A549 treated with Hydrocortisone at 1 μM for 4 hours (cell line): ENCODE measurements at places on chromosomes 2 and 18. TPM values are rescaled to one million over a fixed set of nuclear protein-coding genes. Genes with fewer than 3 reads are reported as not detected.

The SMAD4 gene
- 40.0 to 59.3 TPM (median 58.0 TPM) in 5 replicates for total RNA-seq

The NOSTRIN gene
- total RNA-seq: 1.3 to 2.7 TPM (median 2.1 TPM) in 5 replicates

The SGPP2 gene
- total RNA-seq: 0.48 to 0.59 TPM (median 0.56 TPM) in 5 replicates

The MGAT4A gene
- total RNA-seq: 1.6 to 3.1 TPM (median 2.1 TPM) in 5 replicates

The DSG4 gene
- total RNA-seq: not detected in 5 replicates

The GAREM1 gene
- total RNA-seq: 4.6 to 6.4 TPM (median 5.2 TPM) in 5 replicates

The NXPH2 gene
- not detected in 5 replicates for total RNA-seq

The SIGLEC15 gene
- total RNA-seq: 0.05 to 0.06 TPM in 2 of 5 replicates, not detected in the others

The SERPINB4 gene
- total RNA-seq: 0.09 to 0.25 TPM (median 0.18 TPM) in 4 of 5 replicates, not detected in the other

The GKN1 gene
- 0.37 to 0.94 TPM (median 0.48 TPM) in 5 replicates for total RNA-seq

The FBXO41 gene
- total RNA-seq: 3.9 to 5.5 TPM (median 5.3 TPM) in 5 replicates

The FOXD4L1 gene
- 0.21 to 0.55 TPM (median 0.29 TPM) in 5 replicates for total RNA-seq

The G6PC2 gene
- not detected in 5 replicates for total RNA-seq

The SERPINB3 gene
- total RNA-seq: 0.10 to 0.16 TPM (median 0.13 TPM) in 3 of 5 replicates, not detected in the others

The MOGAT1 gene
- not detected in 5 replicates for total RNA-seq

The POTEI gene
- total RNA-seq: 0.01 TPM in 1 of 5 replicates, not detected in the others

The VWA3B gene
- total RNA-seq: 0.15 to 0.29 TPM (median 0.26 TPM) in 3 of 5 replicates, not detected in the others

The CNTNAP5 gene
- total RNA-seq: not detected in 5 replicates

The RNF25 gene
- 44.9 to 50.7 TPM (median 47.7 TPM) in 5 replicates for total RNA-seq

The SYT4 gene
- total RNA-seq: not detected in 5 replicates

The CERKL gene
- 0.13 to 0.32 TPM (median 0.24 TPM) in 5 replicates for total RNA-seq

The BMPR2 gene
- total RNA-seq: 9.5 to 17.2 TPM (median 13.5 TPM) in 5 replicates

The HOXD11 gene
- total RNA-seq: 5.5 to 6.7 TPM (median 6.2 TPM) in 5 replicates

The CFC1 gene
- 0.09 to 0.10 TPM in 2 of 5 replicates, not detected in the others for total RNA-seq

The ITGB6 gene
- total RNA-seq: 0.46 to 0.77 TPM (median 0.67 TPM) in 5 replicates

The TTC21B gene
- total RNA-seq: 3.1 to 5.1 TPM (median 3.6 TPM) in 5 replicates

The DCDC2C gene
- 0.21 to 0.56 TPM (median 0.40 TPM) in 4 of 5 replicates, not detected in the other for total RNA-seq

The INO80D gene
- total RNA-seq: 1.3 to 2.1 TPM (median 1.6 TPM) in 5 replicates

The DES gene
- total RNA-seq: 0.23 to 0.93 TPM (median 0.51 TPM) in 5 replicates

The GMCL1 gene
- 7.8 to 12.2 TPM (median 10.7 TPM) in 5 replicates for total RNA-seq

The ERMN gene
- total RNA-seq: not detected in 5 replicates

The LHCGR gene
- not detected in 5 replicates for total RNA-seq

The IL1F10 gene
- total RNA-seq: not detected in 5 replicates

The NAT8 gene
- not detected in 5 replicates for total RNA-seq

The ABCG8 gene
- 0.01 TPM in 1 of 5 replicates, not detected in the others for total RNA-seq

The GYPC gene
- total RNA-seq: not detected in 5 replicates

The REG1B gene
- total RNA-seq: not detected in 5 replicates

The ATP8B1 gene
- 6.0 to 8.9 TPM (median 6.8 TPM) in 5 replicates for total RNA-seq

The SCN2A gene
- total RNA-seq: 0.02 to 0.03 TPM in 2 of 5 replicates, not detected in the others

The DYNAP gene
- not detected in 5 replicates for total RNA-seq

The STPG4 gene
- total RNA-seq: not detected in 5 replicates

The ACMSD gene
- not detected in 5 replicates for total RNA-seq

The C18orf54 gene
- 2.1 to 3.3 TPM (median 2.6 TPM) in 5 replicates for total RNA-seq

The SRBD1 gene
- 7.6 to 11.1 TPM (median 8.3 TPM) in 5 replicates for total RNA-seq

The SLC5A7 gene
- total RNA-seq: not detected in 5 replicates

The DUSP19 gene
- 0.34 to 1.1 TPM (median 0.73 TPM) in 5 replicates for total RNA-seq

The MARCO gene
- 0.05 to 0.17 TPM (median 0.11 TPM) in 4 of 5 replicates, not detected in the other for total RNA-seq

The HOXD9 gene
- total RNA-seq: 0.58 to 1.7 TPM (median 1.1 TPM) in 5 replicates

The IL37 gene
- not detected in 5 replicates for total RNA-seq

The SLC9A4 gene
- total RNA-seq: not detected in 5 replicates

The IL1RN gene
- total RNA-seq: 0.23 to 0.51 TPM (median 0.39 TPM) in 5 replicates

The TXNDC2 gene
- total RNA-seq: 0.07 to 0.14 TPM (median 0.12 TPM) in 5 replicates

The C2orf80 gene
- total RNA-seq: not detected in 5 replicates

The EPHA4 gene
- 0.63 to 1.1 TPM (median 0.96 TPM) in 5 replicates for total RNA-seq

The MC2R gene
- total RNA-seq: not detected in 5 replicates
